ENCODE measurements at places on chromosomes 16 and 17.

- no peak for DNase-seq
These were observed 26.7 kb downstream of the CDK12 start for GRCh38 chr17:39487946-39488345.

- DNase-seq, result no peak
These were observed 113.6 kb upstream of the WSB1 start for GRCh38 chr17:27180322-27180721.

- no peak for DNase-seq
These were observed 81.7 kb upstream of the GAS7 start for GRCh38 chr17:10280068-10280467.

DNA sequence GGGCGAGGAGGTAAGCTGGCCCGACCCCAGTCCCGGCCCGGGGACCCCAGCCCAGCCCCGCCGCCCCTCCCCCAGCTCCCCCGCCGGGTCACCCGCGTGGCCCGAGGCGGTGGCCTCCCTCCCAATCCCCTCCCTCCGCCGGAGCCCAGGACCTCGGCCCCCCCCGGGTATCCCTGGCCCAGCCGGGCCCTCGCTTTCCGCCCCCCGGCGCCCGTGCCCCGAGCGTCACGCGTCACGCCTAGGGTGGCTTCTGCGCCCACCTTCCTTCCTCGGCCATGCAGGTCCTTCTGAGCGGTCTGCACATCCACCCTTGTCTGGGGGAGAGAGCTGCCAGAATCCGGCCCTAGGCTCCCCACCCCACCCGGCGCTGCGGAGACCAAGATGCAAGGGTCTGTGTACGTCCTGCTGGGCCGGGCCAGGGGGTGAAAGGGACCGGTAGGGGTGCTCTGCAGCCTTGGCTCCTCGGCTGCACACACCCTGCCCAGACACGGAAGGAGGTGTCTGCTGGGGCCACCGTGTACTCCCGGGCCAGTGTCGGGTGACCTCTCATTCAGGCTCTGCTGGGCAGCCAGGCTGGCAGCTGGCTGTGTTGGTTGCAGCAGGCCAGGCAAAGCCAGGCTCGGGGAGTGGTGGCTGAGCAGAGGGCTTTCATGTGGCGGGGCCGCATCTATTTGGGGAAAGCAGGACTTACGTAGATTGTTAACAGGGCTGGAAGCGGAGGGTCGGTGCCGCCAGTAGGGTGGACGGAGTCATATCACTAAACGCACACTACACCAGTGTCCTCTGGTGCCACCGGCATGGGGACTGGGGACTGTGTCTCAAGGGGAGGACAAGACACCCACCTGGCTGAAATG lies 754 bp downstream of the RAB11FIP4 start:
- DNase-seq, result no peak

DNA sequence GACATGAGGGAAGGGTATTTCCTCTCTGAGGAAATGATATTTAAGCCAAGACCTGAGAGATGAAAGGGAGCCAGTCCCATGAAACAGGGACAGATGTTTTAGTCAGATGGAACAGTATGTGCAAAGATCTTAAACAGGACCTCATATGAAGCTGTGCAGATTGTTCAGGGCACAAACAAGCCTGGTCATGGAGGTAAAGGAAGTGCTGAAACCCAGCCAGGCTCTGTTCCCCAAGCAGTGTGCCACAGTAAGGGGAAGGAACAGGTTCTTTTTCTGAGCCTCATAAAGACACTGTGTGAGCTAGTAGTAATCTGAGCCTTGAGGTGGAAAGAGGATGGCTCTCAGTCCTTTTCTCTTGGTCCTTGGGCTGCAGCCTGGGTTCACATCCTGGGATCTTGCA lies 159.9 kb downstream of the ANKFN1 start:
- DNase-seq, result no peak

DNA sequence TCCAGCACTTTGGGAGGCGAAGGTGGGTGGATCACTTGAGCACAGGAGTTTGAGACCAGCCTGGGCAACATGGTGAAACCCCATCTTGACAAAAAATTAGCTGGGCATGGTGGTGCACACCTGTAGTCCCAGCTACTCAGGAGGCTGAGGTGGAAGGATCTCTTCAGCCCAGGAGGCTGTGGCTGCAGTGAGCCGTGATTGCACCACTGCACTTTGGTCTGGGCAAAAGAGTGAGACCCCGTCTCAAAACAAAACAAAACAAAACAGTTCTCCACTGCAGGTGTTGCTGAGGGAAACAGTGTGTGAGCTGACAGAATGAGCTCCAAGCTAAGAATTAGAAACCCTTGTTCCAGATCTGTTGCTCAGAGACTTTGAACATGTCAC lies 35.2 kb upstream of the TBX2 start:
- DNase-seq, result no peak

DNA sequence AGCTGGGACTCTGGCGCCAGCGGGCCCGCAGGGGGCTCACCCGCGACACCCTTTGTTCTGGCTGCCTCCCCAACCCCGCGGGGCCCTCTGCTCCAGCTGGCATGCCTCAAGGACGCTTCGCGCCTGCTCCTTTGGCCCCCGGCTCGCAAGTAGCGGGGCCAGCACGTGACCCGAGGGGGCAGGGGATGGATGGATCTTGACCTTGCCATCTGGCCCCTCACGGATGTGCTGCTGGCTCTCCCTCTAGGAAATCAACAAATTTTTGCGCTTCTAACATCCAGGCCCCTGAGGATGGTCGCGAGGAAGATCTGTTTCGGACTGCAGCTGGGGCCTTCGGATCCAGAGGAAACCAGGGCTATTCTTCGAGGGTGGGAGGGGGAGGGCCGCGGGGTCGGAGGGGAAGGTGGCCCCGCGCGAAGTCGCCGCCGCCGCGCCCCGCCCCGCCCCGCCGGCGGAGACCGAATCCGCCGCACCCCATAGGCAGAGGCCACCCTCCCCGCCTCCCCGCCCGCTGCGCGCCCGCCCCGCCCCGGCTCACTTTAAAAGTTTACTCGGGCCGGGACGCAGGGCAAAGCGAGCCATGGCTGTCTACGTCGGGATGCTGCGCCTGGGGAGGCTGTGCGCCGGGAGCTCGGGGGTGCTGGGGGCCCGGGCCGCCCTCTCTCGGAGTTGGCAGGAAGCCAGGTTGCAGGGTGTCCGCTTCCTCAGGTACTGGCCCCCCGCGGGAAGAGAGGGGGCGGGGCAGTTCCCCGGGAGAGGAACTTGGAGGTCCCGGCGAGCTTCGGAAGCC lies at the start of gene ACSF2:
TSS of gene ACSF2 (plus strand) at position 537 of the 790 bp plus-strand sequence. CDS start at position 581, 44 bp downstream.
- peak; percentile 16 for DNase-seq

GRCh38 chr17:67769231-67769630 lies 51.5 kb downstream of the NOL11 start:
- no peak for DNase-seq

DNA sequence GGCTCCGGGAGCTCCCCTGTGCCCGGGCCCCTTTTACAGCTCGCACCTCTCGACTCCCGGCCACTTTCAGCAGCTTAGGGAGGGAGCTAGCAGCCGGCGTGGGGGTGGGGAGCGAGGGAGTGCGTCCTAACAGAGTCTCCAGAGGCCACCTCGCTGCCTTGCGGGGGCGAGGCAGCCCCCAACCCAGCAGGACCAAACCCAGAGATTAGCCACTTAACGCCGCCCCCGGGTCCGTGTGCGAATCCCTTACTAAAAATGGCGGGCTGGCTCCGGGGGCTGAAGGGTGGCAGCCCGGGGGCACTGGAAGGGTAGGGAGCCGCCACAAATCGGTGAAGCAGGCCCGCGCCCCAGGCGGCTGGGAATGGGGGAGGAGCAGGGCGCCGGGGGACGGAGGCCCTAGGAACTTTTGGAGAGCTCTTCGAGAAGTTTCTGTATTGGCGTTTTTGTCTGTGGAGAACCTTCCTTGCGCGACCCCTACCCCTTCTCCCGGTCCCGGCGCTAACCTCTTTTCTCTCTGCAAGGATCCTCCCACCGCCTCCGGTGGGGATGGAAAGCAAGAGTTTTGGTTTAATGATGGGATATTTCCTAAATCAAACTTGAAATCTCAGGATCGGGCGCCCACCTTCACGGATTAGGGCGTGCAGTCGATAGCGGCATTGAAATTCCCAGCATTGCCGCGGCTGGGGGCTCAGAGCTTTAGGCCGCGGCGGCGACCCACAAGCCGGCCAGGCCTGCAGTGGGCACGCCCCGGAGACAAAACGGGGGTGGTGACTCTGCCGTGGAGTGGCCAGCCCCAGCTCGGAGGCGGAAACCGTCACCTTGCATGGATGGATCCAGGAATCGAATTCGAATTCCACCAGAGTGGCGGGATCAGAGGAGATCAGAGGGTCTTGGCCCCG lies 793 bp upstream of the IRX3 start:
- DNase-seq, result no peak

DNA sequence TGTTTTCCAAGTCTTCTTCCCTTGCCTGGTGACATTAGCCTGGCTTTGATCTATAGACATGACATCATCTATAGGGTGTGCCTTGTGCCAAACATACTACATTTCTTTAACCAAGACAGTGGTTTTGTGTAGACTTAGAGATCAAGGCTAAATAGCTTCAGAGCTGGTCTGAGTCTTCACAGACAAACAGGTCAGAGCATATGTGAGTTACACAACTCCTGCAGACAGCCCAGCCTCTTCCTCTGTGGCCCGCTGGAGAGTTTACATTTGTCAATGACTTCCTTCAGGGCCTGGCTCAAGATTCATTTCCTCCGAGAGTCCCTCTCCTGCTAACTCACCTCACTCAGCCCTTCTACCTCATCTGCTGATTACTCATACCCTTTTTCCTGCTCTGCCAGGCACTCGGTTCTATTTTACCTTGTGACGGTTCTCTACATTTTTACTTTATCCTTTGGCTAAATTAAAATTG lies 73.1 kb upstream of the TANC2 start:
- DNase-seq, result no peak

DNA sequence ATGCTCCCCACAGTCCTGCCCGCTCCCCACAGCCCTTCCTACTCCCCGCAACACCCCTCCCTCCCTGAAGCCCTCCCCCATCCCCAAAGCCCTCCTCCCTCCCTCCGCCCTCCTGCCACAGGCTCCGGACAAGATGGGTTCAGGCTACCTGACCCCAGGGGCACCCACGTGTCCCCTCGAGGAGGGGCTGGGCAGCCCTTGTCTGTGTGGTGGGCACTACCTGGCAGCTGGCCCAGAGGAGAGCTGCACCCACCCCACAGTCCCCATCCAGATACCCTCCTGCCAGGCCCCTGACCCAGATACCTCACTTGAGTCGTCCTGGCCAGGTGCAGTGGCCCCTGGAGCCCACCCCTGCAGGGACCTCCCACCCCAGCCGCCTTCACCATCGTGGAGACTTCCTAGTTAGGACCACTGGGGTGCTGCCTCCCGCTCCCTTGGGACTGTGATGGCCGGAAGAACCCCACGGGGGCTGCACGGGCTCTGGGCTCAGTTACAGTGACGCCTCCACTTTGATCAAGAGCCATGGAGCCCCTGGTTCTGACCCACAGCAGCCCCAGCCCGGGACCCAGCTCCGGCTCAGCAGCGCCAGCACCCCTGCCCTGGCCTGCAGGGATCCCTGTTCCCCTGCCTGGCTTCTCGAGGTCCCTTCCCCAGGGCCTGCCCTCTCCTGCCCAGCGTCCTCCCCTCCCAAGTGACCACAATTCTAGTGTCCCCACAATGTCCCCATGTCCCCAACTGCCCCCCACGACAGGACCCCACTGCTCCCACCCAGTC lies 806 bp downstream of the PERCC1 start:
- no peak for DNase-seq

DNA sequence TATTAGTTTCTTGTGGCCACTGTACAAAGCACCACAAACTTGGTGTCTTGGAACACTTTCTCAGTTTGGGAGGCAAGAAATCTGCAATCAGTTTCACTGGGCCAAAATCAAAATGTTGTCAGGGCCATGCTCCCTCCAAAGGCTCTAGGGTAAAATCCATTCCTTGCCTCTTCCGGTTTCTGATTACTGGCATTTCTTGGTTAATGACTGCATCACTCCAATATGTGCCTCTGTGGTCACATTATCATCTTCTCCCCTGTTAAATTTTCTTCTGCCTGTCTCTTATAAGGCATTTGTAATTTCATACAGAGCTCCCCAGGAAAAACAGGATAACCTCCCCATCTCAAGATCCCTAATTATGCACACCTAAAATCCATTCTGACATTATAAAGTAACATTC lies 34.8 kb downstream of the ZNF287 start:
- no peak for DNase-seq

DNA sequence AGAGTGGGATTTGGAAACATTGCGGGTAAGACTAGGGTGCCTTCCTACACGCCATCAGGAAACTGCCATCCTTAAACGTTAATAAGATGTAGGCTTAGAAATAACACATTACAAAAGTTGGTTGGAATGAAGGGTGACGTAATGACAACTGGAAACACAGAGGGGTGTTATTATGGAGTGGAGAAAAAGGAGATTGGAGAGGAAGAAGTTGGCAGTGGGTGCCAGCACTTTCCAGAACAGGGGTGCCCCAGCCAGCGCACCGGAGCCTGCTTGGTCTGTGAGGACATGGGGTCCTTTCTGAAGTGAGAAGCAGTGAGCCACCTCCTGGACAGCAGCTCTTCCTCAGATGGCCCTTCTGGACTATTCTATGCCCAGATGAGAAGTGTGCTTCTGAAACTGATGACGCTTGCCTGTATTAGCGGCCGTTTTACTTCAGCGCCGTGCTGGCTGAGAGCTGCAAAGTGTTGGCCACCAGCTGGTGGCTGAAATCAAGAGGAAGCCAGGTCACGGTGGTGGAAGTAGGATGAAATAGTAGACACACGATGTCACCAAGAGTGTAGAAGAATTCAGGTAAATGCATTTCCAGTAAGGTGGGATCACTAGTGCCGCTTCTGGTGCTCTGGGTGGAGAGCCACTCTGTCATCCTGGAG lies 244.8 kb downstream of the NTN1 start:
- no peak for DNase-seq

DNA sequence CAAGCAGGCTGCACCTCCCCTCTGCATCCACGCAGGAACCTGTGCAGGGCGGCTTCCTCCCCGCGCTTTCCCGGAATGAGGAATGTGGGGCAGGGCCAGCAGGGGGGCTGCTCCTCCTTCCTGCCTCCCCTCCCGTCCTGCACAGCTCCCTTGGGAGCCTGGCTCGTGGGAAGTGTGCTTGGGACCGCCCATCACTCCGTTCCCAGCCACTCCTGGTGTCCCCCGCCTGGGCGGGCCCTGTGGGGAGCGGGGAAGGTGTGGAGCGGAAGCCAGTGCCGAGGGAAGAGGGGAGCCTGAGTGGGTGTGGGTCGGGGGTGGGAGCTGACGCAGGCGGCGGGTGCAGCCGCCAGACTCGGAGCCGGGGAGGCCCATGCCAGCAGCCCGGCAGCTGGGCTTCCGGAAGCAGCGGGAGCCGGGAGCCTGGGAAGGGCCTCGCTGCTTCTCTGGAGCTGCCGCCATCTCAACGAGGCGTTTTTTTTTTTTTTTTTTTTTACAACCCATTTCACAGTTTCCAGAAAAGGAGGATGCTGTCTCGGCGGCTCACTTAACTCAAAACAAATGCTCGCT lies 24.1 kb downstream of the BAHCC1 start:
- peak; percentile 46 for DNase-seq
